ENCODE measurements at places on chromosomes 5 and 9.

GRCh38 chr9:4334410-4334813 lies 34.5 kb upstream of the GLIS3 start:
- peak; percentile 85 for DNase-seq

- peak; percentile 82 for DNase-seq
These were observed 76.6 kb upstream of the TBCA start for GRCh38 chr5:77852514-77853352.

- DNase-seq: no peak
These were observed 104.5 kb downstream of the STK32A start for GRCh38 chr5:147339313-147339712.

GRCh38 chr5:79938468-79938867 lies 52.6 kb downstream of the MTX3 start:
- DNase-seq: no peak

DNA sequence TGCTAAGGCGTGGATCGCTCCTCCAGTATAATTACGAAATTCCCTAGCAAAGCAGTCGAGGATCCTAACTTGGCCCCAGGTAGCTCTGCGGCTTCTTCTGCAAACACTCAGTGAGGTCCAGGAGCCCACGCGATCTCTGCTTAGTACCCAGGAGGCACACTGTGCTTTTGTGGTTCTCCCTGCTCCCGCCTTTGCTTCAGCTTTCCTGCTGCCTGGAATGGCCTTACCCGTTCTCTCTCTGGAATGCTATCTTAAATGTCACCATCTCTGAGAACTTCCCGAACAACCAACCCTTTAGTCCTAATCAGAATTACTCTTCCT lies 639 bp downstream of the INVS start:
- no peak for DNase-seq

GRCh38 chr5:131285703-131286399 lies 22.0 kb downstream of the CDC42SE2 start:
- no peak for DNase-seq

DNA sequence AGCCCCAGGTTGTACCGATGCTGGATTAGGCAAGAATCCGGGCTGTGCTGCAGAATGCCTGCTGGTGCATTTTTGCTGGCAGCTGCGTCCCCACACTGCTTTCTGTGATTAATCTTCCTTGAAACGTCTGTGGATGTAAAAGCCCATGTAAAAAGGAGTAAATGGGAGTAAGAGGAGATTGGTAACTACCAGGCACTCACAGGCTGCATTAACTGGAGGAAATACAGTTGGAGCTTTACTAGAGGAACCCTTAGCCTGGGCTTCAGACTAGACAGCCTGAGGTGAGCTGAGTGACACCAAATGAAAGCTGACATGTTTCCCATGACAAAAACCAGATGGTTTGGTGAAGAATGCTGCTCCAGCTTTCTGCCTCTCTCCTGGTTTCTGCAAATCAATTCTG lies 190.4 kb upstream of the GAS1 start:
- peak; percentile 71 for DNase-seq

DNA sequence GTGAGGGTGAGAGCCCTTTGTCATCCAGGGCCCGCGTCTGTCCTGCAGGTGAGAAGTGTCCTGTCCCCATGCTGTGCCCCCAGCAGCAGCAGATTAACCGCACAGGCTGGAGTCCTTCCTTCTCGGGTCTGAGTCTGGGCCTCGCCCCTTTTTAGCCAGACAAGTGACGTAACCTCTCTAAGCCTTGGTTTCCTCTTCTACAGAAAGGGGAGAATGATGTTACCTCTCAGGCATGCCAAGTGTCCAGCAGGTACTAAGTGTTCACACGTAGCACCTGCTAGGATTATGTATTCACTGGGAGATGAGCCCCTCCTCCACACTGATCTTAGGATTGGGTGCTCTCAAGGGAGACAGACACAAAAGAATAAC lies 6.9 kb downstream of the NEURL1B start:
- peak; percentile 69 for DNase-seq

DNA sequence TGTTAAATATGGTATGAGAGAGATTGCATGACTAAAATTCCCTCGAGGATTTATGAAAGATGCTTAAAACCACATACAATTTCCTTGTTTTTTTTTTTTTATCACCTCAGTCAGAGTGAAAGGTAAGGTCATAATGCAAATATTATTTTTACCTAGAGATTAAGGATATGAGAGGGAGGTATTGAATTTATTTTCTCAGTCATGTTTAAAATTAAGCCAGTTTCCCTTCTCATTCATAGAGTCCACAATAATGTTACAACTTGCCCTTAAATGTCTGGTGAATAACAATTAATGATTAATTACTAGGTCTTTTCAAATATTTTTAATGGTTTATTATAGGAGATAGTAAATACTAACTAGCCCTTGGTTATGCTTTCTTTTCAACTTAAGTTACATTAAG lies 144.9 kb upstream of the HAPLN1 start:
- no peak for DNase-seq

- peak; percentile 59 for DNase-seq
These were observed 24.8 kb downstream of the PCSK1 start for GRCh38 chr5:96408210-96408777.

DNA sequence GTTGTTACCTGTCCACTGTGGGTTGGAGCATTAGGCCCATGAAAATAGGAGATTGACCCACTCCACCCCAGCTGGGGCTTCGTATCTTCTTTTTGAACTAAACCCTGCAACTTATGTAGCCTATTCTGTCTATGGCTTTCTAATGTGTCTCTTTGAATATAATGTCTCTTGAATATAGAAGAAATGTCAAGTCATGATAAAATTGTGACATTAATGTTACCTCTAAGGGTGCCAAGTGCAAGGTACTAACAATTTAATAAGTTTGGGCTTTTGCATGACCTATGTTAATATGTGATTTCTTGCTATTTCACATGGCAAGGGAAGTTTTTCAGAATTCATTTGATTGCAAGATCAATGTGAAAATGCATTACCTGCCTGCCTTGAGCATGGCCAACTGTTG lies 40.4 kb upstream of the PUM3 start:
- DNase-seq: no peak

DNA sequence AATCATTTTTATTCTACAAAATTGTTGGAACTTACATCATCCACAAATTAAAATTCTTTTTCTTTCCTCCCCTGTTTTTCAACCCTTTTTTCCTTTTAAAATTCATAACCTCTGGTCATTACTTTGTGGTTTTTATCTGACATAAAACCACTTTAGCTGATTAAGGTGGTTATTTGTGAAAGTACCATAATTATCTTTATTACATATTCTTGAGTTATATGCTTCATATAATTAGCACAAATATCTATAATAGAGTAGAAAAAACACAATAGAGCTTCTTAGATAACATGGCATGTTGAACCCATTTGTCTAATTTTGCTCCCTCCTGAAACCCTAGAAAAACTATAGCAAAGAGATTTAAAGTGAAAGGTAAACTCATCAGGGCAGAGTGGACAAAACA lies 22.9 kb upstream of the PPIC start:
- no peak for DNase-seq

DNA sequence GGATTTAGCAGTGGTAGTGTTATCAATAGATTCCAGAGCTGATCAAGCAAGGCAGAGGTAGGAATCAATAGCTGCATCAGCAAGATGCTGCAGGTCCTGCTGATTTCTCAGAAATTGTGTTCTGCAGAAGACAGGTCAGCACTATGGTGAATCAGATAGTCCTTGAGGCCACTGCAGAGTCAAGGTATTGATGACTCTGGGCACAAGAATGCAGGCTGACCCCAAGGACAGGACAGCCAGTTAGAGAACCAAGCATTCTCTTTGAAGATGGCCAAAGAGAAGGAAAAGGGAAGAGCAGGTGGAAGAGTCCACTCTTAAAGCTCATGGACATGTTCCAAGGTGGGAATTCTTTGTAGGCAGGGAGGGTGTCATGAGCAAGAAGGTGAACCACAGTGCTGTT lies 28.0 kb downstream of the PRUNE2 start:
- peak; percentile 66 for DNase-seq

DNA sequence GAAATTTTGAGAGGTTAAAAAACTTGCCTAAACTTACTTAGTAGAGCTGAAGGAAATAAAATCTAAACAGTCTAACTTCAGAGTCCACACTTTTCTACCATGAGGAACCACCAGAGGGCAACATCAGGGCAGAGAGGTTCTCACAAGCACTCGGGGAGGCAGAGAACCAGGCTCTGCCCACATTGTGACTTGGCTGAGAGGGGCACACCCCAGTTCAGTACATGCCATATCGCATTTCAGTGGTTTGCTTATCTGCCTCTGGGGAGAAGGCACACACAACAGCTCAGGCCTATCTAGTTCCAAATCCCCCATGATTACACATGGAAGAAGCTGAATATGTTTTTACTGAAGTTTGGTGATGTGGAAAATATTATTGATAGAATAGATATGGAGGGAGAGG lies 49.2 kb downstream of the EQTN start:
- peak; percentile 65 for DNase-seq

- no peak for DNase-seq
These were observed 180.7 kb upstream of the ZNF618 start for GRCh38 chr9:113695440-113695851.

DNA sequence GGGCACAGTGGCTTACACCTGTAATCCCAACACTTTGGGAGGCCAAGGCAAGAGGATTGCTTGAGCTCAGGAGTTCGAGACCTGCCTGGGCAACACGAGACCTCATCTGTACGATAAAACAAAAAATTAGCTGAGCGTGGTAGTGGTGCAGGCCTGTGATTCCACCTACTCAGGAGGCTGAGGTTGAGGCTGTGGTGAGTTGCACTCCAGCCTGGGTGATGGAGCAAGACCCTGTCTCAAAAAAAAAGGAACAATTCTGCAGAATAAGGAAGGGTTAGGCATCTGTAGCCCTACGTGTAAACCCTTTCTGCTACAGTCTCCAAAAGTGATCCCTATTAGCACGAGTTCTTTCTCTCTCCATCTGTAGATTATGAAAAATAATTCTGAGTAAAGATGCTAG lies 19.9 kb downstream of the CDC26 start:
- DNase-seq: no peak

DNA sequence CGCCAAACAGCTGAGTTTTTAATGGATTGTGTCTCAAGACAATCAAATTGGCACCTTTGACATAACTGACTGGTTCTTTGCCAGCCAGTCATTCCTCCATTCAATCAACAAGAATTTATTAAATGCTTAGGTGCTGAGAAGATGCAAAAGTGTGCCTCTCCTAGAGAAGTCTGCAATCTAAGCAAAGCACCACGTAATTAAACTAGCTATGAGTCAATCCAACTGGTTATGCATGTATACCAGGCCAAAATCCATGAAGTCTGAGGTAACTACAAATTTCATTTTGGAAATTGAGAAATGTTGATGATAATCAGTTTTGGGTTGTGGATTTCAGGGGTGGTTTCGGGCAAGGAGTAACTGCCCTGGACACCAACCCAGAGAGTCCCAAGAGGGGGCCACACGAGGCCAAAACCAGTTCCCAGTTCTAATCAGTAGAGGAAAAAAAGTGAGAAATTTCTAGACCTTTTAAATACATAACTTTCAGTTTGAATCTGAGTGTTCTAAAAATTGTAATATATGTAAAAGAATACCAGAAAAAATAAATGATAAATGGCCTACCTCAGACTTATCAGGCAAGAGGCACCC lies 92.6 kb downstream of the EFNA5 start:
- DNase-seq: no peak

GRCh38 chr5:129392681-129393080 lies 67.4 kb upstream of the ADAMTS19 start:
- DNase-seq: no peak

- DNase-seq: peak; percentile 96
These were observed 266.1 kb downstream of the SMARCA2 start for GRCh38 chr9:2281031-2281802.

- DNase-seq: no peak
These were observed 126.9 kb upstream of the ANKH start for GRCh38 chr5:14998491-14998890.

GRCh38 chr9:88694625-88695024 lies 159.6 kb downstream of the NXNL2 start:
- DNase-seq: no peak

GRCh38 chr9:11417782-11418181 lies 805.0 kb upstream of the PTPRD start:
- DNase-seq: no peak

- DNase-seq: no peak
These were observed 208.1 kb upstream of the CDKN2B start for GRCh38 chr9:22217254-22217653.

DNA sequence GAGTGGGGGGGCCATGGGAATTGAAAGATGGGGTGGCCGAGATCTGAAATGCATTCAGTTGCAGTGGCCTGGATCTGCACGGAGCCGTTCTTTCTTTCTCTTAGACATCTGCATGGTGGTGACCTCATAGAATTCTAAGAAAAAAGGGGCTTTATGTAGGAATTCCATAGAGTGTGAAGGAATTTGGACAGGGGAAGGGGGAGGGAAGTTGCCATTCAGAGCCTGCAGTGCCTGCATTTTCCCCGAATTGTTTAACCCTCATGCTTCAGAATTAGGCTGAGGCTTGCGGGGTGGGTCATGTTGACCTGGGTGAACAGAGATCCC lies 4.9 kb downstream of the NEK6 start:
- peak; percentile 80 for DNase-seq

DNA sequence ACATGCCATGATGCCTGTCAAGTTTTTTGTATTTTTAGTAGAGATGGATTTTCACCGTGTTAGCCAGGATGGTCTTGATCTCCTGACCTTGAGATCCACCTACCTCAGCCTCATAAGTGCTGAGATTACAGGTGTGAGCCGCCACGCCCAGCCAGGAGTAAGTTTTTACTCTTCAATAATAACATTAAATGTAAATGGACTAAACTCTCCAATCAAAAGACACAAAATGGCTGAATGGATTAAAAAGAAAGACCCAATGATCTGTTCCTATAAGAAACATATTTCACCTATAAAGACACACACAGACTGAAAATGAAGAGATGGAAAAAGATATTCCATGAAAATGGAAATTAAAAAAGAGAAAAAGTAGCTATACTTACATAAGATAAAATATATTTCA lies 37.2 kb upstream of the ISOC1 start:
- DNase-seq: no peak

DNA sequence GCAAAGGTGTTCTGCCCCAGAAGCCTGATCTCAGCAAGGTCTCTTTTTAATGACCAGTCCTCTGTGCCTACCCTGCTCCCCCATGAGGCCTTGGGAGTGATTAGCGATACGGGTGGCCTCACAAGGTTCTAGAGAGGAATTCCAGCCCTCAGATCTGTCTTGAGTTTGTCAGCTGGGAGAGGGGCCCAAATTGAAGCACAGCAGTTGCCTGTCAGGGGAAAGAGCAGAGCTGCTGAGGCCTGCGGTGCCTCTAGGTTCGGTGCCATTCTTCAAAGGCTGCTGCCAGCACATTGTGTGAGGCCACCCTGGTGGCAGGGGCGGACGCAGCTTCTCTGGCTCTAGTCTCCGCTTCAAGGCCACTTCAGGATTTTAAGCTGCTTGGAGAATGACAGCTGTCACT lies 85.7 kb upstream of the GRIA1 start:
- DNase-seq: peak; percentile 54

DNA sequence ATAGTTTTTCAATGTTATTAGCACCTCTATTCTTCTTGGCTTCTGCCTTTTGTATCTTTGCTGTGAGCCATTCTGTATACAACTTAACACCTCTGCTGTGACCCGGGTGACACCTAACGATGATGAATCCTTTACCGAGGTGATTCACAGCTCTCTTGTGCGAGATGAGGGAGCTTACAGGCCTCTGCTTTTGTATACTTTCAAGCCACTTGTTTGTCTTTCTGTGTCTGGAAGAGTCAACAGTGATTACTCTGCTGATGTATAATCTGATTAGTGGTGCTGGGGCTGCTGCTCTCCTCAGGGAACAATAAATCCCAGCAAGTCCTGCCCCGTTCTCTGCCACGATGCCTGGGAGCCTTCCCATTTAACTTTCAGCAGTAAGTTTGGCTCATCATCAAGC lies 442.9 kb upstream of the SGCD start:
- no peak for DNase-seq

GRCh38 chr9:109996936-109997580 lies 210.9 kb downstream of the C9orf152 start:
- no peak for DNase-seq
